ENCODE measurements at places on chromosomes 12 and 14.

DNA sequence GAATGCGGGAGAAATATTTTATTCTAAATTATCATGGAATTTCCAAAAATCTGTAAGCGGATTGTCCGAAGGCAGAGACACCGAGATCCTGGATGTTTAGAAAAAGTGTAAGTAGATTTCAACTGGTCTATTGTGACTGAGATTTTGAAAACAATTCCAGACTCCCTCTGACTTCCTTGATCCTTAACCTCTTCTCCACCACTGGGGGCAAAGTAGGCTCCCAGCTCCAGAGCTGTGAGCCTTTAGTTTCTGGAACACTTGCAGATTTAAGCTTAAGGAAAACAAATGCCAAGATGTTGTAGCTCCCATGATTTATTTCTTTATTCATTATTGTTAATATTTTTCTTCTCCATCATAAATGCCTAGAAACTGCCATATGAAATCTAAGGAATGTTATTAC is 1320.5 kb upstream of the SEL1L start:
- DNase-seq, result no peak

DNA sequence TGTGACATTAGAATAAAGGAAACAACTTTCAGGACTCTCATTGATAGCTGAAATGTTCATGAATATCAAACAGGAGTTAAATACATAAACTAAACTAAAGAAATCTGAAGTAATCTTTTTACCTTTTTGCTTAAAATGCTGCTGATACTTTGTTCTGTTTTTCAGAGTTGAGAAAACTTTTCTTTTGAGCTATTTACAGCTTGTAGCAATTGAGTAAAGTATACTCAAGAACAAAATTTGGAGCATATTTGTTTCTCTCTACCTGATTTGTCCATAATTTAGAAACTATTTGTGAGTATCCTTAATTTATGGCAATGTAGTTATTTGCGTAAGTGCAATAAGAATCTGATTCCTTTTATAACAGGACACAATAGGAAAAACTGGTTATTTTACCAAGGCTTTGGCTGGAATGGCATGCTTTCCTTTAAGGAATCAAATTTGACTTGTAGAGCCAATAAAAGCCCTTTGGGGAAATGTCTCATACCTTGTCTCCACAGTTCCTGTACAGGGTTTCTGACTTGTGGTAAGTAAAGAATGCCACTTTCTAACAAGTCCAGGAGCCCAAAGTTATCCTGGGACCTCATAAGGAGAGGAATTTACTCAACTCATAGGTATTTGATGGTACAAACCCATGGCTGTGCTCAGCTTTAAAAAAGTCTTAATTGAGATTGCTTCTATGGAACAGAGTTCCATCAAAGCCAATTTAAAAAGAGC is 195.7 kb downstream of the TMEM117 start:
- no peak for DNase-seq

DNA sequence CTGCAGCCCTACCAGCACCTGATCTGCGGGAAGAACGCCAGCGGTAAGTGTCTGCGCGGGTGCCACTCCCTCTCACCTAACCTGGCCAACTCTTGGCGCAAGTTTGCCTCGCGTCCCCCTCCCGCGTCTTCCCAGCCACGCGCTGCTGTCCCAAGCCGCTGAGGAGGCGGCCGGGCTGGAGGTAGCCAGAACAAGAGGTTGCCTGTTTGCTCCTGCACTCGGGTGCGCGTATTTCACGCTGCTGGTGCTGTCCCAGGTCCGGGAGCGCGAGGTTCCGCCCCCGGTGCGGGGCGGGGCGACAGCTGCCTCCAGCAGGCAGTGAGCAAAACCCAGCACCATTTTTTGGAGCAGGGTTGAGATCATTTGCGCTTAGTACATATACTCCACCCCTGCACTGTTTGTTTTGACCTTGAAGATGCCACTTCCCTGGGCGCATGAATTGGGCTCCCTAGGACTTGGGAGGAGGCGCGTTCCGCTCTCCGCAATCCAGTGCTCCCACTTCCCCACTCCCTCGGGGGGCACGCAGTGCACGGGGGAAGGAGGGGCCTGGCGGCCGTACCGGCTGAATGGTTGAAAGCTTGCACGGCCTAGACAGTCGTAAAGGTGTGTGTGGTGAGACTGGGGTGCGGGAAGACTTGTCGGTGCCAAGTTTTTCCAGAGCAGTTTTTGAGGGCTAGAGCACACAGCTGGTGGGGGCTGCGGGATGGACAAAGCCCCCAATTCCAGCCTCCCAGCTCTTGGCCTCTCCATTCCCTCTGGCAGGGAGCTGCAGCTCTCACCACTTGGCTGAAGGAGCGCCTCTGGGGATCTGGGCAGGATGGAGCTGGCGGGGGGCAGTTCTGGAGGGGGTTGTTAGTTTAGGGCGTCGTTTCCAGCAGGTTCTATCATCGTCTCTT is 226.9 kb upstream of the CRY1 start:
- DNase-seq, result no peak

- DNase-seq, result no peak
These were observed at the start of gene CD69 for GRCh38 chr12:9760699-9761418. Gene CD69, minus strand, starts transcription at chr12:9760901. Its CDS starts 81 bp downstream, at chr12:9760820.

DNA sequence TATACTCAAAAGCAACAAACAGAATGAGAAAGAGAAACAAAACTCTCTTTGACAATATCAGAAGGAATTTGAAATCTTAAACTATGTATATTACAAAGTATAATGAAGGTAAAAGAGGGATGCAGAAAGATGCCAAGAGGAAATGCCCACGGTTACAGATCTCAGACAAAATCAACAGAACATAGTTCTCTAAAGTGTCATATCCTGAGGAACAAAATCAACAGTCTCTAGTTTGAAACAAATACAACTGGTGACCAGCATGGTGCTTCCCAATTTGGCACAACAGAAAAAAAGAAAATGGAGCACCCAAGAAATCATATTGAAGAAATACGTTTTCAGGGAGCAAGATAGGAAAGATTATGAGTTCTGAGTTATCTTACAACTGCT is 116.5 kb downstream of the METTL25 start:
- DNase-seq, result peak; percentile 15

DNA sequence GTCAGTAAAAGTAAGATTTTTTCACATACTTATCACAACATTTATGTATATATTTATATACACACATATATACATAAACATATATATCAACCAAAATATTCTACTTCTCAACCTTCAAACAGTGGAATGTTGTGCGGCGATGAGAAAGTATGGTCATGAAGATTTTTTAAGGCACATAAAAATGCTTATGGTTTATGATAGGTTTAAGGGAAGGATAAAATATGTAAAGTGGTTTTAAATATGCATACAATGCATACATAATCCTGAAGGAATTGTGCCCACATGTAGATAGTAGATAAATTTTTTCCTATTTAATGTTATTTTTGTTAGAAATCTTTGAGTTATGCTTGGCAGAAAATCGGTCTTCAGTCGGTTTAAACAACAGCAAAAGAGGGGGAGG is 182.7 kb downstream of the ANO6 start:
- DNase-seq, result no peak

- DNase-seq, result no peak
These were observed 98.1 kb upstream of the TMPO start for GRCh38 chr12:98417266-98417665.

GRCh38 chr14:61644834-61645233 is 50.5 kb upstream of the HIF1A start:
- DNase-seq, result no peak

- DNase-seq, result no peak
These were observed 55.2 kb downstream of the GALNT4 start for GRCh38 chr12:89469361-89469760.

DNA sequence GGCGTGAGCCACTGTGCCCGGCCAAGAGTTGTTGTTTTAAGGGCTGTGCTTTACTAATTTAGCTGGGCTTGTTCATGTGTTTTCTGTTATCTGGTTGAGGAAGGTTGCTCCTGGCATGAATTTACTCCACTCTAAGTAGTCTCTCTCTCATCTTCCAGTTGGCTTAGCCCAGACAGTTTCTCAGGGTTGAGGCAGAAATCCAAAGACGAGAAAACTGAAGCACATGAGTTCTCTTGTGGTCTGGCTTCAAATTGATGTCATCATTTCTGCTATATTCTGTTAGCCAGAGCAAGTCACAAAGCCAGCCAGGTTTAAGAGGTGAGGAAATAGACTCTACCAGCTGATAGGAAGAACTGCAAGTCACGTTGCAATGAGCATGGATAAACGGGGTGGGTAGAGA is 57.9 kb downstream of the E2F7 start:
- DNase-seq, result no peak

DNA sequence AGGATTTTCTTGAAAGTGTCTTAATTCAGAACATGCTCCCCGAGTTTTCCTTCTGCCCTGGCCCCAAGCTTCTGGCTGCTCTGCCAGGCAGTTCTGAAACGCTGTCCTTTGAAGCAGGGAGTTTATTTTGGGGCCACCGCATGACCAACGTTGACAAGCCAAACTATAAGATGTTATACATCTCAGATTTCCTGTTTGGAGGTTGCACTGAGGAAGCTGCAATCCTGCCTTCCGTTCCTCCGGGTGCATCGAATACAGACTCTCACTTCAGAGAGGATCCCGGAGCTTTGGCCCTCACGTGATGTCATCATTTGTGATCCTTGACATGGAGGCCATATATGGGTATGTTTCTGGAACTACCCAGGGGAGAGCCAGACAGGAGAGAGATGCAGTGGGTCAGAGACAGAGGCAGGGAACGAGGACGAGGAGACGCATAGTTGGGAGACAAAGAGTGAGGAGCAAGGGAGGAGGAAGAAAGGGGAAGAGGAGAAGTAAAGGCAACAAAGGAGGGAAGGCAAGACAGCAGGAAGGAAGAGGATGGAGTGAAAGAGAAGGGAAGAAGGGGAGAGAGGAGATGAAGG is at the start of gene ASB2:
Gene ASB2 (minus strand): TSS at position 94 of the 581 bp plus-strand sequence. CDS start 12,031 bp downstream, outside the sequence.
- no peak for DNase-seq

DNA sequence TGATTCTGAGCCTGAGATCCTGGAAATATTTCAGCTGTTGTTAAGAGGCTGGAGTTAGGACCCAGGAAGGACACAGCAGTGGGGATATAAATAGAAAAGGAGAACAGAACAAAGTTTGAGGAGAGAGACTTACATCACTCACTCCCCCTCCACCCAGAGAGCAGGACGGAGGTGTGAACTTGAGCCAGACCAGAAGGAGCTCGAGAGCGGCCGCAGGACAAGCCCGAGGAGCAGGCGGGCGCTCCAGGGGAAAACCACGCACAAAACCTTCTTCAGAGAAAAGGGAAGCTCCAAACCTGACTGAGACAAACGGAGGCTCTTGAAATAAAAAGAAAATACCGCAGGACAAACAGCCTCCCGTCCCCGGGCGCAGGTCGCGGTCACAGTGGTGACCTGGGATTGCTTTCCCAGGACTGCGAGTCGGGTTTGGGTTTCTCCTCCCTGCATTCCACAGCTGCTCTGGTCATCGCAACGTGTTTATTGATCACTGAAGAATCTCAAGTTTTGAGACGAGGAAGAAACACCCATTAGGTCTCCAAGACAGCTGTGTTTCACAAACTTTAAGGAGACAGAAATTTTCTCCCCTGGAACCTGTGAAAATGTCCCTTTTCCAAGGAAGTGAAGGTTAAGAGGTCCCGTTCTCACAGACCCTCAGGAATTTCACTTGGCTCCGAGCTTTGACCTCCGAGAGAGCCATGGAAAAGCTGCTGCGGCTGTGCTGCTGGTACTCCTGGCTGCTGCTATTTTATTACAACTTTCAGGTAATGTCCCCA is at the start of gene ADGRD1:
Gene ADGRD1 (plus strand): TSS at position 137 of the 773 bp plus-strand sequence. CDS start 559 bp downstream, at position 696.
- DNase-seq, result no peak

GRCh38 chr14:33127531-33127930 is 188.9 kb downstream of the NPAS3 start:
- DNase-seq, result no peak

DNA sequence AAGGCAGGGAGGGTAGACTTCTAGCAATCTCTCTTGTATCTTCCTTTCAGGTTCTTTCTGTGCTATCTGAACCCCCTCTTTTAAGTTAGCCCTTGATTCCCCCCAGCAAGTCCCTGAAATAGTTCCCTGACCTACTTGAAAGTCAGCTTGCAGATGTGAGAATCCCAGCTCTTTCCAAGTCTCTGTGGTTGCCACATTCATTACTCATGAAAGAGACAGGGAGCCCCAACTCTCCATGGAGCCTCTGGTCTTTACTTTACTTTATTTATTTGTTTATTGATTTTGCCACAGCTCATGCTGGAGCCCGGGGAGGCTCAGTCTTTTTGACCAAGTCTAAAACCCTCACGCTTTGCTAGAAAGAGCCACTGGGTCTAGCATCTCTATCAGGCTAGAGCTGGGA is 193.6 kb upstream of the FAR2 start:
- no peak for DNase-seq

GRCh38 chr12:78388461-78388860 is 476.1 kb upstream of the SYT1 start:
- no peak for DNase-seq

DNA sequence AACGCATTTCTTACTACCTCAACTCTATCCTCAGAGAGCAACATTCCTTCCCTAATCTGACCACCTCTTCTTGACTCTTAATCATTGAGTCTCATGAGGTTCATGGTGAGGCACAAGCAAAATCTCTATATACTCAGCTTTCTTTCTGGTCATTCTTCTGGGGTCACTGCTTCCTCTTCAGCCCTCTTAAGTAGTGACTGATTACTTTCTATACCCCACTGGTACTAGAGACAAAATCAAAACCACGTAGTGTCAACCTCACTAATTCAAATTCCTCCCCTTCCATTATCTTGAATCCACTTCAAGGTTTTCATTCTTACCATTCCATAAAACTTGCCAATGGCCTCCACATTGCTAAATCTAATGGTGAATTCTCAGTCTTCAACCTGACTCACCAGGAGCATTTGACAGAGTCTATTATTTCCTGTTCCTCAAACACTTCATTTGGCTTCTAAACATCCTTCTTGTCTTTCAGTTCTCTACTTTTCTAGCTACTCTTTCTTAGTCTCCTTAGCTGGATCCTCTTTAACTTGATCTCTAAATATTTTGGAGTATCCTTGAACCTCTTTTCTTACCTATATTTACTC is 6.8 kb downstream of the WDHD1 start:
- no peak for DNase-seq

DNA sequence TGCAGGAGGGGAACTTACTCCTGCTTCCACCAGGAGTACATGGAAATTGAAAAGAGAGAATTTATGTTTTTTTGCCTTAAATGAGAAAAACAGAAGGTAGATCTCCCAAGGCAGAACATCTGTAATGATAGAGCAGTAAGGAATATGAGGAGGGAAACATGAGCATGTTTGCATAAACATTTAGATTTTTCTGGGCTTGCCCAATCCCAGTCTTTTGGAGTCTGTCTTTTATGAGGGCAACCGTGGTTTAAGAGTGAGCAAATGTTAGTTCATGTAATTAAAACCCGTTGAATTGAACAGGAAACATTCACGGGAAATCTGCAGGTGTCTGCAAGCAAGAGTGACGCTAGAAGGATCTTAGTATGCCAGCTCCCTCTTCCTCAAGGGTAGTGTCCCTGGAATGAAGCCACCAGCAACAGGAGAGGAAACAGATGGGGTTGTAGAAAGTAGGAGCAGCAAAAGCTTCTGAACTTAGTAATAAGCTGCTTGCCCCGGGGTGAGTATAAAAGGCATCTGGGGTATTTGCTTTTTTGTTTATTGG is 79.3 kb downstream of the ARF6 start:
- no peak for DNase-seq

- DNase-seq, result no peak
These were observed 32.7 kb upstream of the YARS2 start for GRCh38 chr12:32788405-32788804.
